ENCODE measurements at places on chromosomes 7 and 10.

DNA sequence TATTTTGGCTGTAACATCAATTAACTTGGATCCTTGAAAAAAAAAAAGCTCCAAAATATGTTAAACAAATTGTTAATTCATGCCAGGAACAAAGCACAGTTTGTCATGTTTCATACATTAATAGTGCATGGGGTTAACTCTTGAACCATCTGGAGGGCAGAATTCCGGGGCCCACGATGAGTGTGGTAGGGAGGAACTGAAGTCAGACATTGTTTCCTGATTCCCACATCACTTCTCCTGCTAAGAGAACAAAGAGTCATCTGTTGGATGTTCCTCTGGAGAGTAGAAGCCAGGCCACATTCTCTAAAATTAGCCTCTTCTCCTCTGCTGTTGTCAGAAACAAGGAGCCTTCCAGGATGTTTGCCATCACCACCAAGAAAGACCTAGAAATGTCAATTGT is 54.6 kb downstream of the TMEM178B start:
- no peak for DNase-seq

GRCh38 chr7:140403878-140404564 is at the start of gene RAB19:
TSS of gene RAB19 (plus strand) at chr7:140404058. CDS start at chr7:140407647, 3,589 bp downstream.
- peak; percentile 41 for DNase-seq

- DNase-seq: no peak
These were observed 113.2 kb downstream of the SND1 start for GRCh38 chr7:127765150-127765549.

DNA sequence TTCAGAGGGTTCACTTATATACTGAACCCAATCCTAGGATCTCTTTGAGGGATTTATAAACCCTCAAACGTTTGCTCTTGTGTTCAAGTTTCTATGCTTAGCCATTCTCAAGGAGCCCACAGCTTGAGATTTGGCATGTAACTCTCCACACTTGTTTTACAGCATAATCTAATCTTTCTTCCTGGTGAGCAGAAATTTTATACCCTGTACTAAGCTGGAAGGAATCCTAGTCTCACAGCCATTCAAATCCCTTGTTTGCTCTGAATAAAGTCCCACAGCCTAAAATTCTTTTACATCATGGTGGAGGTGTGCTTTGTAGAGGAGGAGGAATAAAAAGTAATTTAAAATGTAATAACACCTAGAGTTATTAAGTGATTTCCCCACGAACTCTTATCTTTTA is 5.3 kb upstream of the AGR2 start:
- DNase-seq: no peak

DNA sequence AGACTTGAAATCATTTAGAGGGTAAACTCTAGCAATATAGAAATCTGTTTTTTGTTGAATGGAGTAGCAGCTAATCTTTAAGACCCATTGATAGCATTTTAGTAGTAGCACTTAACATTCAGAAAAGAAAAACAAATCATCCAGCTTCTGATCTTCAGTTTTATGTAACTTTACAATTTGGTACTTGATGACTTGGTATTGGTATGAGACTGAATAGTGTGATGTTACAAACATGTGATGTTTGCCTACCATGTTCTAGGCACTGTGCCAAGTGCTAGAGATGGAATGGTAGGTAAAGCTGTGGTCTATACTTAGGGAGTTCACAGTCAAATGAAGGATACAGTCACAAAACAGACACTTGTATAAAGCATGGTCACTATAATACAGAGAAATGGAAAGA is 21.3 kb downstream of the ZEB1 start:
- no peak for DNase-seq

DNA sequence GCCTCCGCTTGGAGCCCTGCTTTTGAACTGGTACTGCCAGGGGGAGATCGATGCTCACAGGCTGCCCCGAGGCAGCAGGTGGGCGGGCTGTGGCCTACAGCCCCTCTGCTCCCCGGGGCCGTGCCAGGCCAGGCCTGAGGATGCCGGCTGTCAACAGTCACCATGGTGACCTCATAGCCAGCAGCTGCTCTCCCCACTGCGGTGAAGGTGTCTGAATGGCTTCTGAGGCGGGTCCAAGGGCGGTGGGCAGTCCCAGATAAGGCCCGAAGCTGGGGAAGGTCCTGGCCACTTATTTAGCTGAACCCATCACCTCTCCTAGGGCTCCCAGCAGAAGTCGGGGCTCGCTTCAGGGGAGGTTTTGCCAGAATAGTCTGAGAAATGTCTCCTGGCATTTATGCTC is 179.3 kb downstream of the ARHGAP12 start:
- no peak for DNase-seq

DNA sequence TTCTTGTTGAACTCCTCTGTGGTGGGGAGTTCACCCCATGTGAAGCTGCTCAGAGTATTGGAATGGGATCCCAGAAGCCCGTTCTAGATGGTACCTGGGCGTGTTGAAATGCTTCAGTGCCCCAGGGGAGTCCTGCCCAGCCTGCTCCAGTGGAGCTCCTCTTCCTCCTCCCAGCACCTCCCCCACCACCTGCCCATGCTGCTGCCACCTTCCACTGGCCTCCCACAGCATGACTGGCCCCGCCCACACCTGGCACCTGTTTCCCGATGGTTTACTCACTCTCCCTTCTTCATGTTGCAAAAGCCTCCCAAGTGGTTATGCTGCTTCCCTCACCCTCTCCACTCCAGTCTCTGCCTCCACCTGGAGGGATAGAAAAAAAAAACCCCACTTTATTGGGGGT is 32.2 kb upstream of the PCBD1 start:
- no peak for DNase-seq

Measured in naive thymus-derived CD8-positive, alpha-beta T cell (primary cell).